Tongue (tissue), 3 donors: ENCODE measurements at places on chromosomes 11 and 22. TPM values are rescaled to one million over a fixed set of nuclear protein-coding genes. Genes with fewer than 3 reads are reported as not detected.
A peak's percentile ranks its signal among the peaks of the same experiment; 100 is the strongest.

GRCh38 chr22:39703928-39704639 lies 133.5 kb downstream of the CACNA1I start:
- DNase-seq = peak; percentile 96

DNA sequence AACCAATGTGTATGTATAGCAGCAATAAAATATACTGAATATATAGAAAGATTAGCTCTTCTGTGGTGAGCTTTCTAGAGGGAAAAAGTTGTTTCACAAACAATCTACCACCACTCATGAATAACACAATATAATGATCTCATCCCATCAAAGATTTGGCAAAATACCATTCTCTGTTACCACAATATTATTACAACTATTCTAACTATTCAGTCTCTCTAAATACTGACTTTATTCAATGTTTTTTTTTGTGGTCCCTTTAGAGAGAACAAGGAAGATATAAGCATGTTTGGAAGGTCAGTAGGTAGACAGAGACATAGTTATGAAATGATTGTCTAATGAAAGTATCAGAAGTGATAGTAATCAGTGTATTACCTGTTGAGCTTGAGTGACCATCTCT lies 7.8 kb downstream of the CCDC90B start:
- DNase-seq = no peak

DNA sequence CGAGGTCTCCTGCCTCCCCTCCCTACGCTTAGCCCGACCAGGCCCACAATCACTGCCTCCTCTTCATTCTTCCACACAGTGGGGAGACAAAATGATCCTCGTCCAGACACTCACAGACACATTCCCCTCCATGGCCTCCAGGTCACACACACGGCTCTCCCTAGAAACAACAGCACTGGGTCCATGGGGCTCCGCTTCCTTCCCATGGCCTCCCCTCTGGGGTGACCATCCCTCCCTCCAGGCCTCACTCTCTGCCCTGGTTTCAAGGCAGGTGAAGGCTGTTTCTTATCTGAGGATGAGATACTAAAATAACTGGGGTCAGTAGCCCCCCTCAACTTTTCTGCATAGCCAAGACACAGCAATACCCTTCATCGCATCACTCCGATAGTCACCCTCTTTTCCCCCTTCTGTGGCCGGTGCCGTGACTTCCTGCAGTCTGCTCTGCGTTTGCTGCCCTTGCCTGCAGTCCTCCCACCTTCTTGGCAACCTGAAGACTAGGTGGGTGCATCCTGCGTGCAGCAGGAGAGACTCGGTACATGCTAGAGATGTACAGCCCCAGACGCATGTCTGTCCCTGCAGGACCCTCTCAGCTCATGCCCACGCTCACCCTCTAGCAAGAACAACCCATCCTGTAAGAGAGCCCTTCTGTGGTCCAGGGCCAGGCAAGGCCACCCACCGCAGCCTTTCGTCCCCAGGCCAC lies 55.8 kb downstream of the CD6 start:
- no peak for DNase-seq

DNA sequence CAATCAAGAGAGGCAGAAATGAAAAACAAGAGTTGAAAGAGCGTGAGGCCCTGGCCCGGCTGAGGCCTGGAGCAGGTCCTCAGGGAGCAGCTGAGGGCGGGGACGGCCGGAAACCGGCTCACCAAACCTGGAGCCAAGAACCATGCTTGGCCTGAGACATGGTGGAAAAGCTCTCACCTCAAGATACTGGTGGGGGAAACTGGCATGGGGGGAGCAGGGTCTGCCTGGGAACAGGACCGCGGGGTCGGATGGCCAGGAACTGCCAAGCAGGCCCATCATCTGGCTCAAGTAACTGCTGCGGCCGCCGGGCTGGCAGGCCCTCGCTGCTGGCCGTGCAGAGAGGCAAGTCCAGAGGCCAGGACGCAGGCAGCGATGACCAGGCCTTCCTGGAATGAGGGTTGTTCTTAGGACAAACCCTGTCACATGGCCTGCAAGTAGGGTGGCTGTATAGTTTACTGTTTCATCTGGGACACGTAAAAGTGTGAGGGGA lies 18.9 kb upstream of the WNT11 start:
- no peak for DNase-seq

- peak; percentile 83 for DNase-seq
Observed at GRCh38 chr11:35151683-35152280, 12.8 kb downstream of the CD44 start.

GRCh38 chr11:130369141-130369691 lies 54.5 kb upstream of the ZBTB44 start:
- DNase-seq = peak; percentile 83

DNA sequence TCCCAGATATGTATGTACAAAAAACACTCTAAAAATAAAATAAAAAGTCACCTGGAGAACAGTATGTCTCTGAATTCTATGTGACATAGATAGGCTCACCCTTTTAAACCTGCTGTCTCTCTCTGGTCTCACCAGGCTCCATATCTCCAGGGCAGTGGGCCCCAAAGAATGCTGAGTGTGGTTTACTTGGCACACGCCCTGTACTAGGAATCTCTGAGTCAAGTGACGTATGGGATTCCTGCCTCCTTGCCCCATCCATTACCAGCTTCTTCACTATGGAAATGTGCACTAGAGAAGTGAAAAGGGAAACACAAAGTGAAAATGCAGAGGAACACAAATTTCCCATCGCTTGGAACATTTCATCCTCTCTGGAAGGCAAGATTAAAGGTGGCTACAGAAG lies 722.2 kb upstream of the TENM4 start:
- DNase-seq = peak; percentile 15

DNA sequence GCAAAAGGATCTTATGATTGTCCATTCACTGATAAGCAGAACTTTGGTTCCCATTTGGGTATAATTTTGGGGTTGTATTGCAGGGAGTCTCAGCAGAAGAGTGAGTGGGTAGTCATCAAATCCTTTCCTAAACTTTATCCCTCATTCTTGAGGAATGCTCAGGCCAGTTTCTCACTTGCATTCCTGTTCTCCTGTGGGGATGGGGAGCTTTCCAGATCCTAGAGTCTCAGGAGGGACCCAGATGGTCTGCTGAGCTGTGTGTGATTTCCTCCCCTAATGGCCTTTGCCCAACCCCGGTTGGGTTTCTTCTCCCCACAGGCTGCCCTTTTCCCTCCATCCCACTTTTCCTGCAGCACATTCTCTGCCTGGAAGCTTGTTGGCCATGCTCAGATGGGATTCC lies 79.9 kb downstream of the MIAT start:
- DNase-seq = no peak

DNA sequence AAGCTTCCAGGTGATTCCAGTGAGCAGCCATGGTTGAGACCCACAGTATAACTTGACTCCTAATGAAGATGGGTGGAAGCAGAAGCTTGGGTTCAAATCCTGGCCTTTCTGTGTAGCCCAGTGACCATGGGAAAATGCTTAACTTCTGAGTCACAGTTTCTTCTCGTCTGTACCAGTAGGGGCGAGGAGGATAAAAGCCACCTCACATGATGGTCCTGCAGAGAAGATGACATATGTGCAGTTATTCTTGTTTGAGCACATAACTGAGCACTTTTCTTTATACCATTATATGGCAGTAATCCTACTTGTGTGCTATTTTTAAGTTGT lies 4.9 kb downstream of the TMEM109 start:
- DNase-seq = no peak

DNA sequence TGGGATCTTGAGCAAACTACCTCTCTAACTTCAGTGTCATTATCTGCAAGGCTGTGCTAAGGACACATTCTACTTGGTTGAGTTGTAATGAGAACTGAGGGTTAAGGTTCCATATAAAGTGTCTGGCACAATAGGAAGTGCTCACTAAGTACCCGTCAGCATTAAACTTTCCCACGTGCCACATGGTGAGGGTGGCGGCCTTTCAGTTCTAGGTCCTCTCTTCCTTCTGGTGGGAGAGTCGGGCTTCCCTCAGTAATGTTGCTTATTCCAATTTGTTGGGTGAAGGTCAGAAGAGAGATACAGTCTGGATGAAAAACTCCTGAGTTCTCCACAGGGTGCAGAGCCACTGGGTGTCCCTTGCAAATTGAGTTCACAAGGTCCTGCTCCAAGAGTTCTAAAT lies 4.6 kb upstream of the CD6 start:
- no peak for DNase-seq

- DNase-seq = peak; percentile 52
Observed at GRCh38 chr11:66477263-66478201, 2.7 kb upstream of the DPP3 start.

- DNase-seq = no peak
Observed at GRCh38 chr11:56923116-56923515, 65.6 kb upstream of the OR5AK2 start.

- DNase-seq = no peak
Observed at GRCh38 chr22:33889748-33890147, 30.5 kb downstream of the LARGE1 start.

- no peak for DNase-seq
Observed at GRCh38 chr11:111236383-111236782, 9.1 kb upstream of the POU2AF2 start.

DNA sequence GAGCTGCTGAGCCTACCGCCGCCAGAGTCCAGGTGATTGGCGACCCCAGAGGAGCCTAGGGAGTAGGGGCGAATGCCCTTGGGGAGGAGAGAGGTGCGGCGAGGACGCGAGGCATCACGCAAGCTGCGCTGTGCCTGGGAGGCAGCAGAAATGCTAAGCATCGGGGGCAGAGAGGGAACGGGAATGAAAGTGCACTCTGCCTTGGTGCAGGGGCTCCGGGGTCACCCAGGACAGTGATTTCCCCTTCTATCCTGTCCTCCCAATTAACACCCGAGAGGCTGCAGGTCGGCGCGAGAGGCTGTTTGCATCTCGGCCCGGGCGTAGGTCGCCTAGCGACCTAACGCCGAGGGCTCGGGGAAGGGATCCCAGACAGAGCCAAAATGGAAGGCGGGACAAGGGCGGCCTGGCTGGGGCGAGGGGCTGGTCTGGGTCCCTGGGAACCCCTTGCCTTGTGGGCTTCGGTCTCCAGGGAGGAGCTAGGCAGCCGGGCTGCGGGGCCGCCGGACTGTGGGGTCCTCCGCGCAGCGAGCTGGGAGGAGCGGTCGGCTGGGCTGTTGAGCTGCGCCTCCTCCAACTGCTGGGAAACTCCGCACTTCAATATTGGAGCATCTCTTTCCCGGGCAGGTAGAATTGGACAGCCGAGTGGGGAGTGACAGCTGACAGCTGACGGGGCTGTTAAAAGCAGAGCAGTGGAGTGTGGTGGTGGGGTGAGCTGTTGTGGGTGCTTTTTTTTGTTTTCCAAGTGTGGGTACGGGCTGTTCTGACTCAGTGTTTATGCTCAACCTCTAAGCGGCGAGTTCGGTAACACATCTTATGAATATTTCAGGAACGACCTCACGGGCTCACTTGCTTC lies 657 bp downstream of the ELMOD1 start:
- DNase-seq = peak; percentile 24

- DNase-seq = no peak
Observed at GRCh38 chr22:47016631-47017030, 254.2 kb downstream of the TBC1D22A start.

Gene SLN
- total RNA-seq = 2,034 TPM
